ENCODE measurements at places on chromosomes 1 and 21.
A peak's percentile ranks its signal among the peaks of the same experiment; 100 is the strongest.

DNA sequence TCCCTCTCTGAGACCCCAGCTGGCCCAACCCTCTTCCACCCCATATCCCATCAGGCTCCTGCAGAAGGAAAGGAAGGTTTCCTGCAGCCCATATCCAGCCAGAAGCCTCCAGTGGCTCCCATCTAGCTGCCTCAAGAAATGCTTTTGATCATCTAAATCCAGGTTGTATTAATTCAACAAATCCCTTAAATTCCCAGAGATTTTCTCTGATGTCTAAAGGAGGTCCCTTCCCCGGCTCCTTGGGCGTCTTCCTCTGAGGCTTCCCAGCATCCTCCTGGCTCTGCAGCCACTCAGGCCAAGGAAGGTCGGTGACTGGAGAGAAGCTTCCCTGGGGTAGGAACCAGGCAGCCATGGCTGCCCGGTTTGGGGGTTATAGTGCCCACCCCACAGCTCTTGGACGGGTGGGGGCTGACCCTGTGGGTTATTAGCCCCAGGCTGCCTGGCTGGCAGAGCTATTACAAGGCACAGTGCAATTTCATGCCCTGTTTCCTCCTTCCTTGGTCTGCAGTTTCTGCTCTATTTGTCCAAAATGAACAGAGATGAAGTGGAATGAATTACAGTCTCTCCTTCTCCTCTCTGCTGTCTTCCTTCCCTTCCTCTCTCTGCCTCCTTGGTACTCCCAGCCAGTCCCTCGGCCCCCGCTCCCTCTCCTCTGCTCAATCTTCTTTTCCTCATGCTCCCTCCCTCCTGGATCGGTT, 34.8 kb upstream of the DISP3 start:
- no peak for DNase-seq

DNA sequence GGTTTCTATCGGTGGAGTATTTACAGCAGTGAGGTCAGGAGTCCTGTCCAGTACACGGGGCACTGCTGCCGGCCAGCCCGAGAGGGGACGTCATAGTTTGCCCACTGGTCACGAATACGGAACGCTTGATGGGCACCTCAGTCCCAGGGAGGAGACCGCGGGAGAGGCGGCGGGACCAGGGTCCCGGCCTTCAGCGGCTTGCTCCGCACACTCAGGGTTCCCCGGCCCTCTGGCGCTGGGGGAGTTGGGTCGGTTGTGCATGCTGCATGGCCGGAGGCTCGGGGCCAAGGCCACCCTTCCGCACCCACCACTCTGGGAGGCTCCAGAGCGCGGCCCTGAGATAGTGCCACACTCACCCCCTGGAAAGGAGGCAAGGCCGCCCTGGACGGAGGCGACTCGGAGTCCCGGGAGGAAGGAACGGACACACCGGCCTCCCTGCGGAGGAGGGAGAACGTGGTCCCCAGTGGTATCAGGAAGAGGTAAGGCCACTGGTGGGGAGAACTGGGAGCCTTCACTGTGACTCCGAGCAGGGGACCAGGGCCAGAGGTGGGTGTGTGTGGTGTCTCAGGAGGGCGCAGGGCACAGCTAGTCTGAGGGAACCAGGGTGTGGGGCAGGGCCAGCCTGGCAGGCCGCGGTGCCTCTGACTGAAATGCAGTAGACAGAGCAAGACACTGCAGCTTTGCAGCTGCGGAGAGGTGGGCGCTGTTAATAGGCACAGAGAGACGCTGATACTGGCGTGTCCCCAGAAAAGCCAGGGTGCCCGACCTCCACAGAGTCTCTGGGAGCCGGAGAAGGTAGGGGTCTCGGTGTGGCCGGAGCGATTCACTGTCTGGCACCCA, 28.6 kb upstream of the PRSS38 start:
- no peak for DNase-seq

DNA sequence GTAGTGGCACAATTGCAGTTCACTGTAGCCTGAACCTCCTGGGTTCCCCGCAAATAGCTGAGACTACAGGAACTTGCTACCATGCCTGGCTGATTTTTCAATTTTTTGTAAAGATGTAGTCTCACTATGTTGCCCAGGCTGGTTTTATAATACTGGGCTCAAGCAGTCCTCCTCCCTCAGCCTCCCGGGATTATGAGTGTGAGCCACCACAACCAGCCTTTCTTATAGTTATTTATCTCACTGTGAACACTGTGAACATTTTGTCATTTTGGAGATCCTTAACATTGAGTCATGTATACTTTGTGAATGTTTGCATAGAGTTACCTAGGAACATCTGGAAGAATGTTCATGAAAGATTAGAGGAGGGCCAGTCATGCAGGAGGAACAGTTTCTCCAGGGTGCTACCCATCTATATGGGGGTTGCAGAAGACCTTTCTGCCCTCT, 127.1 kb upstream of the CACYBP start:
- no peak for DNase-seq

DNA sequence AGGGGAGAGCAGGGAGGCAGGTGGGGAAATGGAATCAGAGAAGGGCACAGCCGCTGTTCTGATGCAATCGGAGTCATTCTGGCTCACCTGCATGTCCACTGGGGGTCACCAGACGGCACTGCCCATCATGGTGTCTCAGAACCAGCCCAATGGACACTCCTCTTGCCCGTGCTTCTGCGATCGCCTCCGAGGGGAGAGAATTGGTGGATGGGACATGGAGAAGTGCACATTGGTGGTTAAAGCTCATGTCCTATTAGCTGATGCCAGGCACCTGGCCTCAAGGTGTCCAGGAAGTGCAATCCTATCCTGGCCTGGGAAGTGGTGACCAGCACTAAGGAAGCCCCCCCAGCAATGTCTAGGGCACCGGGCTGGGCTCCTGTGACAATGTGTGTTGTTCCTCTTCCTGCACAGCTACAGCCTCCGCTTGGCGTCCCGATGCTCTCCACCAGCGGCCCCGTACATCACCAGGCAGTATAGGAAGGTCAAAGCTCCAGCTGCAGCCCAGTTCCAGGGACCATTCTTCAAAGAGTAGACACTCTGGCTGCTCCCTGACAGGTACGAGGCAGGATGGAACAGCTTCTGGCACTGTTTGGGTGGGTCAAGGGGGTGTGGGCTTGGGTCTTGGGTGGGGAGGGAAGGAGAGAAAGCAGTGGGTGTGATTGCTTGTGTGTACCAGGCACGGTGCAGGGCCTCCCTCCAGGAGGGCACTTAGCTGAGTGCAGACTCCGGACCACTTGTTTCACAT, 116.2 kb downstream of the PRDM2 start:
- peak; percentile 10 for DNase-seq

- no peak for DNase-seq
Measured at GRCh38 chr1:98981917-98982513, 22.6 kb downstream of the PLPPR5 start.

GRCh38 chr1:29984166-29984861, 739.1 kb downstream of the MATN1 start:
- DNase-seq: no peak

GRCh38 chr1:236837897-236838296, 42.8 kb downstream of the MTR start:
- DNase-seq: no peak

DNA sequence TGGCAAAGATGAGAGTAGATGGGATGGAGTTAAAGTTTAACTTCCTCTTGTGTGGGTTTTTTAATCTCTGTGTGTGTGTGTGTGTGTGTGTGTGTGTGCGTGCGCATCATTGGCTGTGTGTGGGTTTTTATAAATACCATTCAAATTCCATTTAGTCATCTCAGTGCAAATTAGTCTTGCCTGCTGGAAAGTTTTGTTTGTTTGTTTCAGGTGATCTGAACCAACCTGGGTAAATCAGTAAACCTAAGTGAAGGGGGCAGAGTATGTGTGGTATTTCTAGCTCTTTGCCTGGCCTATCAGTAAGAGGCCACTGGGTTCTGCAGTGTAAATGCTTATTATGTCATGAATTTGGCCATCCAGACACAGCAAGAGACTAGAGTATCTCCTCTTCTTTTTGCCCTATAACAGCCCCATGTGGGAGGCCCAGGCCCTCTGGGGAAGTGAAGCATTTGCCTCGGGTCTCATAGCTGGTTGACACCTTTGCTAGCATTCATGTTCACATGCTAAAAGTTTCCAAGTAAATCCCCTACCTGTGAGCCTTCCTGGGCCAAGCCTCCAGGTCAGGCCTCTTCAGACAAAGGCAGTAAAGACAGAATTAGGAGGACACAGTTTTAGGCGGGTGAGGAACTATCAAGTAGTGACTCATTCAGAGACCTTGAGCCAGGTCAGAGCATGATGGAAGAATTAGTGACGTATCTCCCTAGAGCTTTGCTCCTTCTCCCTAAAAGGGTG, 14.7 kb downstream of the INTS3 start:
- DNase-seq: no peak

DNA sequence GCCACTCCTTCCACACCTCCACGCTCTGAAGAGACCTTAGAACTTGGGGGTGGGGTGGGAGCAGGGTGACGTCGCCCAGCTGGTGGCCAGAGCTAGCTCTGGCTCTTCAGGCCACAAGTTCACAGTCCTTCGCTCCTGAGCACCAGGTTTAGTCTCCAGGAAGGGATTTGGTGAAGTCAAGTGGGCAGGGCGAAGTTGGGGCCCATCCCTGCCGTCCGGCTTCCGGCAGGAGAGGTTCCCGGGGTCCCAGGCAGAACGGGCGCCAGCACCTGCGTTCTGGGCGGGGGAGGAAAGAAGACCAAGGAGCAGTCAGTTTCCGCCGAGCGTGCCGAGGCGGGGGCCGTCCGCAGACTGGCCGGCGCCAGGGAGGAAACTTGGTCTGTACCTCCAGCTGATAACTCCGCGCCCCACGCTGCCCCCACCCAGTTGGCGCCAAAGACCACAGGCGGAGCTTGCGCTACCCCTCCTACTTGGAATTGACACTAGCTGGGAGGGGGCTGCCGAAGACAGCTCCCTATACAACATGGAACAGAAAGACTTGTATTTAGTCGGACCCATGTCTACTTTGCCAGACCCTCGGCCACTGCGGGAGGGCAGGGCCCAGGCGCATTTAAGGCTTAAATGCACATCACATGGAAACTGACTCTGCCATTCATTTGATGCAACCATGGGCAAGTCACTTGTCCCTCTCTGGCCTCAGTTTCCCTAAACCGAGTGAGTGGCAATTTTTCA, 995 bp downstream of the ID3 start:
- DNase-seq: peak; percentile 52

- DNase-seq: no peak
Measured at GRCh38 chr1:1204998-1205768, 1.2 kb downstream of the TNFRSF18 start.

DNA sequence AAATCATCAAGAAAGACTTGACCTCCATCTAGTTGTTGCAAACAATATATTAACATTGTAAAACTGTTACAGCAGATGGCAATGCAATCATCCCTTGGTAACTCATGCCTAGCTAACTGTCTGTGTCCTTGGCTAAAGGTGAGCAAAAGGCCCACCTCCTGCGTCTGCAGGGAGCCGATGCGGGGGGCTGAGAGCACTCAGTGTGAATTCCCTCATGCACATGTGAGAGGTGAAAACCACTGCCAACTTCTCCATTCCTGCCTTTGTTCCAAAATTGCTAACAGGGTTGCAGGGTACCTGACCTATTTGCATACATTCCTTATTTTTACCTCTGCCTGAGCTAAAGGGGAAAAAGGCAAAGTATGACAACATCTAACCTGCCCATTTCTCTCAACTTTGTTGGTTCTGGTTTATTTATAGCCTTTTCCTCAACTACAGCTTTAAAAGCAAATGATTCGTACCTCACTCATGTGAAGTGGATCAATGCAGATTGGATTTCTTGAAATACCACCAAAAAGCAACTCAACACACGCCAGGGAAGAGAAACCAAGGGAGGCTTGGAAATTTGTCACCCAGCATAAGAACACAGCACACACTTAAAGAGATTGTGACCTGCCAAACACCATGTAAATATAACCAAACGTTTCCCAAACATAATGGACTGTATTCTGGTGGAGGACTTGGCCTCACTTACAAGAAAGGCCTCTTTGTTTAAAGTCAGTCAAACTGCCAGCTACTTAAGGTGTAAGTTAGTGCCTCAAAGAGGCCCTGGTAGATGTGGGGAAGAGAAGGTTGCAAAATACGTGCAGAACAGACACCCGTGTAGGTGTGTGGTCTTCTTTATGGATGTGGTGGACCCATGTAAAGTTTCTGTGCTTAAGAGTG, 651.0 kb downstream of the SMYD3 start:
- no peak for DNase-seq

- no peak for DNase-seq
Measured at GRCh38 chr1:198234520-198235251, 77.9 kb downstream of the NEK7 start.

- no peak for DNase-seq
Measured at GRCh38 chr1:157852476-157852875, 10.9 kb upstream of the CD5L start.

DNA sequence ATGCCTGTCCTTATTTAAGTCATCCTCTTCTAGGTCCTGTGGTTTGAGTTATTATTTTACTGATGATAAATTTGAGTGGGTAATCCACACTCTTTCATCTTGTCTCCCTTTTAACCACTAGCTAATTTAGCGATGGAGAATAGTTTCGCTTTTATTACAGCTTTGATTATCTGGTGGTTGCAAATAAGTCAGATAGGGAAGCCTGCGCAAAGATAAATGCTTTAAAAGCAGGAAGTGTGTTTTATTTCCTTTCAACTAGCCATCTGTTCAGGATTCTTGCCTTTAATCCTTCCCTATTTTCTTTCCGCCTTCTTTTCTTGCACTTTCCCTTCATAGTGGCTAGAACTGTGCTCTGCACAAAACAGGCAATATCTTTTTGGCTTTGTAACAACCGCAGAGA, 129.0 kb downstream of the TGFB2 start:
- DNase-seq: no peak

GRCh38 chr1:219385787-219386427, 212.2 kb downstream of the LYPLAL1 start:
- DNase-seq: peak; percentile 73

DNA sequence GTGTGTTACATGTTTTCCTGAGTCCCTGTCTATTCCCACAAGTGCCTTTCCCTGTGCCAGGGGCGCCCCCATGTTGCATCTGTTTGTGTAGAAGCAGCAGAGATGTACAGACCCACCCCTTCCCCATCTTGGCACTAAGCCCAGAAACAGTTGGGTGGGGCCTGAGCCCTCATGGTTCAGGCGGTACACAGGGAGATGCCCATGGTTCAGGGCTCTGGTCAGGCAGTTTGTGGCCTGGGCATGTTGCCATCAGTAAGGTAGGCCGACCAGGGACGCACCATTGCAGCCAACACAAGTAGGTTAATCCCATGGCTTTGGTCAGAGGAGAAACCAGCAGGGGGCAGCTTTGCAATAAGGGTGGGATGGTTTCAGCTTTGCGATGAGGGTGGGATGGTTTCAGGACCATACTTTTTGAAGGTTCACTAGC, 914 bp upstream of the ADGRB2 start:
- no peak for DNase-seq

GRCh38 chr1:13469343-13469742, 44.5 kb downstream of the LRRC38 start:
- peak; percentile 34 for DNase-seq

DNA sequence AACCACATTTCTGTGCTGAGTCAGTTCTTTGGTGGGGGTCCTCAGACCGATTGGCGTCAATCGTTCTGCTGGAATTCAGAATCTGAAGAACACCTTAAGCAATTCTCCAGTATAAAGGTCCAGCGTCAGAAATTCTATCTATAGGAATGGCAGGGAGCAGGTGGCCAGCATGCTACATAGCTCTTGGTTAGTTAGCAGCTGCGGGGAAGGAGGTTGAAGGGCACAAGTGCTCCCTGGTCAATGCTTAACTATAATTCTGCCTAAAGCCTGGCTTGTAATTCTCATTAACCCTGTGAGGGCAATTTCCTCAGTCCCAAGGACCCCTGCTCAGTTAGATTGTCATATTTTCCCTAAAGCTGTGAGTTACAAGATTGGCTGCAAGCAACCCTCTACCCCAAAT, 54.3 kb upstream of the GALNT2 start:
- no peak for DNase-seq

- DNase-seq: peak; percentile 59
Measured at GRCh38 chr21:43211072-43211759, 42.4 kb downstream of the CRYAA start.

Measured in H9 (cell line).